Ovary (tissue), 10 donors: ENCODE measurements at places on chromosomes 4 and X. TPM values are rescaled to one million over a fixed set of nuclear protein-coding genes. Genes with fewer than 3 reads are reported as not detected.

- H3K27ac ChIP-seq, result no peak overlapping the region
- no peak for DNase-seq
- H3K27me3 ChIP-seq, result no peaks in the 10 kb centered on the region
- H3K36me3 ChIP-seq, result no peaks in the 10 kb centered on the region
- H3K4me1 ChIP-seq, result peaks cover 3% of the 10 kb centered on the region
Measured at GRCh38 chrX:9873952-9874351, 87.7 kb downstream of the SHROOM2 start.

DNA sequence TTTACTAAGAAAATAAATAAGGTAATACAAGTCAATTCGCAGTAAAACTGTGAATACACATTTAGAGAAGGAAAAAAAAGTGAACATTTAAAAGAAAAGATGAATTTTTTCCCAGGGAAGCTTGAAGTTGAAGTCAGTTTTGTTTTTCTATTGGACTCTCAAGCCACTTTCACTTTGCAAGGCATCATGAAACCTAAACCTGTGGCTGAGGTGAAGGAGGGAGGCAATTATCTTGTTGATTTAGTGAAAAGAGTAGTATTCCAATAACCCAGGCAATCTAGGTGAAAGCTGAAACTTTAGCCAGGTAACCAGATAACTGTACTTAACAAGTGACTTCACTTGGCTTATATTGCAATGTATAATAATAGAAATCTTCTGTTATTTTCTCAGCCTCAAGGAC, 138.6 kb downstream of the HDX start:
- H3K27me3 ChIP-seq, result no peaks in the 10 kb centered on the region
- no peak for DNase-seq
- H3K36me3 ChIP-seq, result no peaks in the 10 kb centered on the region
- H3K4me3 ChIP-seq, result no peak overlapping the region
- H3K27ac ChIP-seq, result no peak overlapping the region

GRCh38 chrX:136215559-136215958, 35.6 kb downstream of the MAP7D3 start:
- no peaks in the 10 kb centered on the region for H3K27me3 ChIP-seq
- H3K36me3 ChIP-seq, result no peaks in the 10 kb centered on the region
- no peak overlapping the region for H3K4me3 ChIP-seq
- no peaks in the 10 kb centered on the region for H3K4me1 ChIP-seq
- no peak overlapping the region for H3K27ac ChIP-seq

DNA sequence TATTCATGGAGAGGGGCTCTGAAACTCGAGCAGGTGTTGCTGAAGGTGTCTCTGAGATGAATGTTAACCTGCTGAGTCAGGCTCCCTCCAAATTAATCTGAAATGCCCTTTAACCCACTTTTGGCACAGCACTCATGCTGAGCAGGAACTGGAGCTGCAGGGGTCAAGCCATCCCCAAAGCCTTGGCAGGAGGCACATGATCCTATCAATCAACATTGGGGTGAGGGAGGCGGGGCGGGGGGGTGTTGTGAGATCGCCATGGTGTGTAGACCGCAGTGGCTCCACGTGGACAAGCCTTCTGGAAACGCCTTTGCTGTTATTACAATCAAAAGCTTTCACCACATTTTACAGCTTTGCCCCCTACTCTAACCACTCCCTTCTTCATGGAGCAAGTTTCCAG, 16.5 kb downstream of the ENPP6 start:
- DNase-seq, result no peak
- no peak overlapping the region for H3K4me3 ChIP-seq
- no peaks in the 10 kb centered on the region for H3K4me1 ChIP-seq
- H3K27me3 ChIP-seq, result no peaks in the 10 kb centered on the region
- H3K36me3 ChIP-seq, result no peaks in the 10 kb centered on the region
- no peak overlapping the region for H3K27ac ChIP-seq

DNA sequence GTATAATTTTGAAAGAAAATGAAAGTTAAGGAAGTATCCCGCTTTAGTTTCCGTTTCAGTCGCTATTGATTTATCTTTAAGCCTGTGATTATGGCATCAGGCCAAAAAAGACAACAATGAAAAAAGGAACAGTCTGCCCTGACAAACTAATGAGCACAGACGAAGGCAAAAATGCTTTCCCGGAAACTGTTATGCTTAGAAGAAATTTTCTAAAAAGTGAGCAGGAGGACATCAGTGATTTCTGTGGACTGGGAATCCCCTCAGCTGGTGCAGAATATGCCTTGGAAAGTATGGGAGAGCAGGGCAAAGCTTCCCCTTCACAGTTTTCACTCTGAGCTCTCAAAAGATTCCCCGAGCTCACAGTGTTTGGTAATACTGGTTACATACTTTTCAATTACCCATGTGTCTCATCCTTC, 5.1 kb upstream of the CXCL10 start:
- no peak overlapping the region for H3K27ac ChIP-seq
- peak overlapping the region; percentile 4 for H3K4me3 ChIP-seq
- no peaks in the 10 kb centered on the region for H3K27me3 ChIP-seq
- no peaks in the 10 kb centered on the region for H3K36me3 ChIP-seq
- DNase-seq, result no peak

DNA sequence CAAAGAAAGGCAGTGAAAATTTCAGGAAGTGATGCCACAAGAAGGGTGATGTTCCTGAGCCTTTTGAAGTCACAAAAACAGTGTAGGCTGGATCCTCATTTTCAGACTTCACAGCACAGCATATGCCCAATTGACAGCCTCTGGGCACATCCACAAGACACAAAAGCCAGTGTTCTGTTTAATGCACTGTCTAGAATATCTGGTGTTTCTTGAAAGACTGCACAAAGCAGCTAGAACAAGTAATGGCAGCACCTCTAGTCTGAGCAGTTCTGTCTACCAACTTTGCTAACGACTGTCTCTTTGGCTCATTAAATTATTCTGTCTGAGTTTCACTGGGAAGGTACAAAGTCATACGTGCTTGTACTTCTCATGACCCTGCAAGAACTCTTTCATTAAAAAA, 417.1 kb upstream of the GALNT7 start:
- H3K4me1 ChIP-seq, result no peaks in the 10 kb centered on the region
- no peaks in the 10 kb centered on the region for H3K36me3 ChIP-seq
- H3K4me3 ChIP-seq, result no peak overlapping the region
- no peak for DNase-seq

GRCh38 chrX:7318241-7318640, 170.3 kb upstream of the PUDP start:
- H3K27ac ChIP-seq, result no peak overlapping the region
- H3K4me3 ChIP-seq, result no peak overlapping the region
- no peaks in the 10 kb centered on the region for H3K4me1 ChIP-seq
- no peaks in the 10 kb centered on the region for H3K36me3 ChIP-seq
- H3K27me3 ChIP-seq, result no peaks in the 10 kb centered on the region

- no peaks in the 10 kb centered on the region for H3K36me3 ChIP-seq
- no peak overlapping the region for H3K4me3 ChIP-seq
- H3K27ac ChIP-seq, result no peak overlapping the region
- H3K27me3 ChIP-seq, result no peaks in the 10 kb centered on the region
Measured at GRCh38 chr4:25101836-25102235, 58.4 kb downstream of the SEPSECS start.

- H3K27me3 ChIP-seq, result no peaks in the 10 kb centered on the region
- no peak for DNase-seq
- no peaks in the 10 kb centered on the region for H3K36me3 ChIP-seq
- H3K4me1 ChIP-seq, result peaks cover 8% of the 10 kb centered on the region
Measured at GRCh38 chr4:73451981-73452747, 16.1 kb downstream of the AFP start.

GRCh38 chr4:167000141-167000852, 234.0 kb downstream of the SPOCK3 start:
- H3K27me3 ChIP-seq, result no peaks in the 10 kb centered on the region
- no peaks in the 10 kb centered on the region for H3K4me1 ChIP-seq
- no peak overlapping the region for H3K4me3 ChIP-seq
- no peak overlapping the region for H3K27ac ChIP-seq

- H3K27me3 ChIP-seq, result no peaks in the 10 kb centered on the region
- DNase-seq, result no peak
- no peaks in the 10 kb centered on the region for H3K36me3 ChIP-seq
- no peak overlapping the region for H3K4me3 ChIP-seq
- no peak overlapping the region for H3K27ac ChIP-seq
Measured at GRCh38 chr4:22014222-22014741, 65.7 kb upstream of the KCNIP4 start.

DNA sequence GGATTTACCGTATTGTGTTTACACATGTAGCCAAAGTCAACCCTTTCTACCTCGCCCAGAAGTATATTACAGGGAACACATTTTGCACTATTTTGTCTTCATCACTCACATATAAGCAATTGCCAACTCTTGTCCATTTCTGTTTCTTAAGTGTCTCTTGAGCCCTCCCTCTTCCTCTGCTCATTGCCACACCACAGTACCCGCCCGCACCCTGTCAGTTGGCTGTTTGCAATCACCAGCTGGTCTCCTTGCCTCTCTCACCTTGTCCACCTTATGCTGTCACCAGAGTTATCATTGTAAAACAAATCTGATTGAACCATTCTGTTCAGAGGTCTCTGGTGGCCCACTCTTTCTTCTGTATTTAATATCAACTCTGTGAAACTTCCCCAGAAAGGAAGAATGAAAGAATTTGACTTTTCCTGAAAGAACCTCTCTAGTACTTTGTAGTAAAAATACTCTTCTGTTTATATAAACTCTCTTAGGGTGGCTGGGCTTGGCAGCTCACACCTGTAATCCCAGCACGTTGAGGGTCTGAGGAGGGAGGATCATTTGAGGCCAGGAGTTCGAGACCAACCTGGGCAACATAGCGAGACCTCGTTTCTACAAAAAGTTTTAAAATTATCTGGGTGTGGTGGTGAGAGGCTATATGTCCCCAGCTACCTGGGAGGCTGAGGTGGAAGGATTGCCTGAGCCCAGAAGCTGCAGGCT, 50.2 kb downstream of the ING2 start:
- no peak overlapping the region for H3K4me3 ChIP-seq
- H3K36me3 ChIP-seq, result no peaks in the 10 kb centered on the region
- H3K4me1 ChIP-seq, result peaks cover 15% of the 10 kb centered on the region
- DNase-seq, result no peak

DNA sequence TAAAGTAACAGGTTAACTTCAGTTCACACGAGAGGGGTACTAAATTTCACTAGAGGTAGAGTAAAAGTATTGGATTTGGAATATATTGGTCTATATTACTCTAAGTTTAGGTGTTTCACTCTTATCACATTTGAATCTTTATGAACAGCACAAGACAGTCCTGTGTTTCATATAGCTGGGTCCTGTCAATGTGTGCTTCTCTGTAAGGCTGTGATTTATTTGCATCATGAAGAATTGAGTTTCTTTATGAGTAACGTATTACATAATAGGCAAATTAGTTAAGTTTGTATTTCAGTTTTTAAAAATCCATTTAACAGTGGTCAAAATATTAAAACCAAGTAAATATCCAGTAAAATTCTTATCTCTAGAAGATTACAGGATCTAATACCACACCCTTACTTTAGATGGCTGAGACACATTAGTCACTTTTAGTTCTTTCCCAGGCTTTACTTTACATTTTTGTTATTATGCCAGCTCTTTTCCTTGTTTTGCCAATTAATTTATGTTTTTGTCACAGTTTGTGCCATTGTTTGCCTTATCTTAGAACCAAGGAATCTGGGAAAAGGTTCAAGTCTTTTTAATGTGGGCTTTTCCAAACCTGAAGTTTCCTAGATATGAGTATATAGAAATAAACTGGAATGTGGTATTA, 32.1 kb downstream of the NUDT6 start:
- no peak for DNase-seq
- no peaks in the 10 kb centered on the region for H3K27me3 ChIP-seq
- no peak overlapping the region for H3K4me3 ChIP-seq

Gene SSX4B
- not detected for total RNA-seq

Gene P2RY8
- 1.3 TPM for total RNA-seq

Gene MAGEB10
- 0.15 TPM for total RNA-seq

Gene CXXC4
- total RNA-seq, result 2.8 TPM

Gene QRFPR
- 0.40 TPM for total RNA-seq

Gene NPY2R
- not detected for total RNA-seq
